Stimulated activated CD8-positive, alpha-beta memory T cell treated with anti-CD3 and anti-CD28 coated beads, Interleukin-7, amount 100 ng/mL, for 24 hours (primary cell): ENCODE measurements at places on chromosomes 7 and 10.

DNA sequence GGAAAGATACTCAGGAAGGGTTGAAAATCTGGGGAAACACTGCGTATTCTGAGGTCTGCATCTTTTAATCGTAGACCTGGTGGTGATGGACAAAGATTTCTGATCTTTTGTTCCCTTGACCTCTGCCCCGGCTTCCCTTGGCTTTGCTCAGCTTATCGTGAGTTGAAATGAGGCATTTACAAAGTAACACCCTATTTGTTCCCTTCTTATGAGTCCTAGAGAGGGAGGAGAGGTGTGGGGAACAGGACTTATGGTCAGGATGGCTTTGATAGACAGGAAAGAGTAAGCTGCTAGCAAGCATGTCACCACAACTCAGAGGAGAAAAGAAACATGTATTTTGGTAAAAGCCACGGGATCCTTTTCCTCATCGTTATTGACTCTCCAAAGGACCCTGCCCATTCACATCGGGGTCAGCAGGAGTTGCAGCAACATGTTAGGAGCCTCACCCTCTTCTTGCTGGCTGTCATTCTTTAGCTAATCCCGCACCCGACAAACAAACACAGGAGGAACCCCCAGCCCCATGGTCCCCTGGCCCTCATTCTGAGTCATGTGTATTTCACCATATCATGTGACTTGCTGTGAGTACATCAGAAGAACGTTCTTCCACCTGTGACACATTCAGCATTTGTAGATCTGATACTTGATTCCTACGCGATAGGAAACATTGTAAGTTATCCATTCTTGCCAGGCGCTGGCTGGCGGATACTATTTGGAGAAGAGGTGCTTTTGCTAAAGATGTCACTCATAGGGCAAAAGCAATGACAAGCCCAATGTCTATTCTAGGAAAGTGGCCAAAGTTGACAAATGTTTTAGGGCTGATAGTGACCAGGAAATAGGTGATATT is 170.1 kb downstream of the RTKN2 start:
- no peak for DNase-seq

DNA sequence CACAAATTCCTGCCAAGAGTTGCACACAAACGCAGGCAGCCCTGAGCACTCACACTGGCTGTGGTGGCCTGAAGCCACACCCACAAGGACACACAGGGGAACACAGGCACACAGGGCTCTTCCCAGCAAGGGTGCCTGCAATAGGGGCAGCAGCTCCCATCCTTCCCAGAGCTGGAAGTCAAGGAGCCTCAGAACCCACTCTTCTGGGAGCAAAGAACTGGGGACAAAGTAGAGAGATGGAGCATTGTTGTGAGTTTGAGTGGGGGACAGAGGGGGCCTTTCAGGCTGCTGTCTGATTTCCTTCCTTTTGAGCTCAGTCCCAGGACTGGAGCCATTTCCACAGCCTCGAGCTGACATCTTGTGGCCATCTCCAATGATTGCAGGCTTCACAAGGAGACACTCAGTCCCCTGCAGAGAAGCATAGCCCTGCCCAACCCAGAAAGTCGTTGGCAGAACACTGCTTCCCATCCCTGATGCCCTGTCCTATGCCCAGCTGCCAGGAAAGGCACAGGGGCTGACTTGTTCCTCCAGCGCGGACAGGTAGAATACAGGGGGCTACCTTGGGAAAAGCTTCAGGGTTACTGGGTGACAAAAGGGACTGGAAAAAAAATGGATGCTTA is 34.4 kb upstream of the SLF2 start:
- DNase-seq, result no peak

GRCh38 chr7:18708204-18708603 is 212.7 kb downstream of the HDAC9 start:
- DNase-seq, result no peak

DNA sequence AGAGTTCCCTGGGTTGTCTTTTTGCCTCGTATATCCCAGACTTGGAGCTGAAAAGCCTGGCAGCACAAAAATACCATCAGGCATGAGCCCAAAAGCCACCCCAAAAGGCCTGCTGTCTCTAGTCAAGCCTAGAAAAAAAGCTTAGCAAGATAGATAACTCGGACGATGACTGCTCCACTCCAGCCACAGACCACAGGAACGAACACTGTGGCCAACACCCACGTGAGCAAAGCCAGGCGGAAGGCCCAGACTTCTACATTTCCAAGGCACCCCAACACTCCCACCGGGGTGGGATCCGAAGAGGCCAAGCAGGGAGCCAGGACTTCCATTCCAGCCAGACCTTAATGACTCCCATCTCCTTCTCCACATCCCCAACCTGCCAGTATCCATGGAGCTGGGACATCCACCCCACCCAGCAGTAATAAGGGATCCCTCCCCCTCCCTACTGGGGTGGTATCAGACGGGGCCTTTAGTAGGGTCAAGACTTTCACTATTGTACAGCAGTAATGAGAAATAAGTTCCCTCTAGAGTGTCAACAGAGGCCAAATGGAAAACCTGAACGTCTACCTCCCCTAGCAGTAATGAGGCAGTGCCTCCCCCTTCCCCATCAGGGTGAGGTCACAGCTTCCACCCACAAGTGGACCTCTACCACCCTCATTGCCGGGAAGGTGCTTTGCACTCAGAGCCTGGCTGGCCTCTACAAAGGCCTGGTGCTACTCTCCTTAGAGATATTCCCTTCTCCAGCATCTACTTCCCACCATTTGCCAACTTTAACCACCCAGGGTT is 23.0 kb downstream of the PRLHR start:
- DNase-seq, result no peak

- DNase-seq, result no peak
Measured at GRCh38 chr10:35271086-35271858, 65.0 kb upstream of the CCNY start.

DNA sequence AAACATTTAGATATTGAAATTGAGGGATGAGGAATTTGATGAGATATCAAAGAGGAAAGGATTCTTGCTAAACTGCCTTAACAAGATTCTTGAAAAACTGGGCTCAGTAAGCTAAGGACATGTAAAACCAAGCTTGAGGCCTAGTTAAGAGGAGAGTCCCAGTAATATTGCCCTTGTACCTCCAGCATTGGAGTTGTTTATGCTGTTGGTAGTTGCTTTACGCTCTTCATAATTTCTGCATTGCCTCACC is 156.1 kb upstream of the TRIM24 start:
- DNase-seq, result no peak
